NB4 (cell line): ENCODE measurements at places on chromosomes 6 and 20.

DNA sequence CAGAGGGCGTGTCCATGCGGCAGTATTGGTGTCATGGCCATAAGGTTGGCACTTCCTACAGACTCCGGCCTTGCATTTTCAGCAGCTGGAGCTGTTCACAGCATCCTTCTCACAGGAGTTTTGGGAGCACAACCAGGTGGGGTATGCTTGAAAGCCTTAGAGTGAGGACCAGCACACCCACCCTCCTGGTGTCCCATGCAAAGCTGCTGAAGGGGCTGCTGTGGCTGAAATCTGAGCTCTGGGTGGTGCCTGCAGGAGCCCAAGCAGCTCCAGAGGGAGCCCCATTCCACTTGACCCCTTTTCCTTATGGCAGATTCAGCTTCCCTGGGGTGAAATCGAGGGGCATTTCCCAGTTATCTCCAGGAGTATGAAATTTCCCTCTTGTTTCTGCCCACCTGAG lies 74.0 kb upstream of the BHLHE23 start:
- no peak for DNase-seq

- DNase-seq: no peak
Observed at GRCh38 chr6:41568585-41569384, 22.6 kb downstream of the FOXP4 start.

DNA sequence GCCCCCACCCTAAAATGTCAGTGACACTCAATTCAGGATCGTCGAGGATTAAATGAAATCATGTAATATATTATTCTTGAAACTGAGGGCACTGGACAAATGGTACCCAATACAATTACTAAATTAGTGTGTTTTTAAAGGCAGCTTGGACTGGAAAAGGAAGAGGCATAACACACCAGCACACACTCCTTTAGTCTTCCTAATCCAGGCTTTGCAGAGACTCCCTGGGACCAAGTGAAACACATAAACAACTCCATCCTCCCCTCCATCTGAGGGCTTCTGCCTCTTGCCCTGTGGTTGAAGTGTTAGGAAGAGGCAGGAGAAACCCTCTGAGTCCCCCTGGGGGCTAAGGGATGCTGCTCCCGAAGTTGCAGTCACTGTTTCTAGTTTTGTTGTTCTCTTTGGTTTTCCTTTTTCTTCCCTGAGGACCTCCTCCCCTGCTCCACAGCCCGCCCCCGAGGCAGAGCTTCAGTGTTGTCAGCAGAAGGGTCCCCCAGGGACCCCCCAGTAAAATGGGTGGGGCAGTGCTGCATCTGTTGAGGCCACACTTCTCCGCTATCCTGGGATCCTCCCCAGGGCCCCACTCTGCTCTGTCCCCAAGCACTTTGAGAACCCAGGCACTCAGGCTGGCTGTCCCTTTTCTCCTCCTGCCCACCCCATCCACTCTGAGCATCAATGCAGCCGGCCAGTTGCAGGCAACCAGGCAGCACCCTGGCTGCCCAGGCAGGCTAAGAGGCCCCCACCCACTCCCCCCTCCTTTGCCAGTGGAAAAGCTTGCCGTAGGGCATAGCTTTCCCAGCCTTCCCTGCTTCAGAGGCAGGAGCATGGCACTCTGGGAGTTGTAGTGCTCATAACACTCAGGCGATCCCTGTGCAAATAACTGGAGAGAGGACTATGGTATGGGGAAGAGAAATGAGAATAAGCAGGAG lies 5.9 kb downstream of the TMEM63B start:
- DNase-seq: peak; percentile 40

DNA sequence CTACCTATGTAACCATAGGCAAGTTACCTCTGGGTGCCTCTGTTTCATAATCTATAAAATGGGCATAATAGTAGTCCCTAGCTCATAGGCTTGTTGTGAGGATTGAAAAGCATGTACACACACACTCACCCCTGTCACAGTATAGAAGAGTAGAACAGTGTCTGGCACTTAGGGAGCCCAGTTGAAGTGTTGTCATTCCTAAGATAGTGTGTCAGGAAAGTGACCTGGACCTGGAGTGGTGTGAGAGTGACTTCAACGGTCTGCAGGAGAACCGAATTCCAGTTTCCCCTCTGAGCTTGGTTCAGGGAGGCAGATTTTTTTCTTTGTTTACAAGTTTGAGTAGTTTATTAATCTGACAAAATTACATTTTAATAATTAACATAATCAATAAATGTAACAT lies 229.9 kb upstream of the MAP3K7 start:
- DNase-seq: no peak

DNA sequence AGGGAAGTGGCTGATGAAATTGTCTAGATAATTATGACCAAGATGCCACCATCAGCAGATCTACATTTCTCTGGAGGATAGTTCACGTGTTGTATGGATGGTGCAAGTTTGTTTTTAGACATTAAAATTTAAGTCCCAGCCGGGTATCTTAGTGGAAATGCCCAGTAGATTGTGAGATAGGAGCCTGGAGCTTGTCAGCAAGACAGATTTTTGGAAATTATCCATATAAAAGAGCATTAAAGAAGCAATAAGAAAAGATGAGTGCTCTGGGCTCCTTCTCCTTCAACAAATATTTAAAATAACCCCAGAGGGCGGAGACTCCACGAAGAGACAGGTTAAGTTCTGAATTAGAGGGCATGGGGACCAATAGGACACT lies 47.6 kb upstream of the SMLR1 start:
- DNase-seq: no peak

- no peak for DNase-seq
Observed at GRCh38 chr20:62692176-62692575, 16.5 kb upstream of the NTSR1 start.
